ENCODE measurements at places on chromosomes 5 and 9. TPM values are rescaled to one million over a fixed set of nuclear protein-coding genes. Genes with fewer than 3 reads are reported as not detected.

The PRELID2 gene
- 1.0 TPM for total RNA-seq

DNA sequence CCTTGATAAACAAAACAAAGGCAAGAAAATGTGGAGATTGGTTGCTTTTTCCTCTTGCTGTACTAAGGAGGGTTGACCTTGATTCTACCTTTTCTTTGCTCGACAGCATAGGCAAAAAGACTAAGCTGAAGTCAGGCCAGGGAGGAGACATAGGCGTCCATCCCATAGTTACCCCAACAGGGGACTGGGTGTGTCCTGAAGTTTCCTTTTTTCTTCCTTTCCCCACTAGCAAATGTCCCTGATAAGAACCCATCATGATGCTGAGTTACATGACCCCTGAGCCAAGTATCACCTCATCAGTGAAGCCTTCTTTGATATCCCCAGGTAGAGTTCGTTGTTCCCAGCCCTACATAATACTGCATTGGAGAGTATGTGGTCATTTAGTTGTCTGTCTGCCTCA, 9.9 kb upstream of the SHROOM1 start:
- DNase-seq: no peak

The PCDHB14 gene
- total RNA-seq: 0.08 TPM

The ENTPD8 gene
- not detected for total RNA-seq

DNA sequence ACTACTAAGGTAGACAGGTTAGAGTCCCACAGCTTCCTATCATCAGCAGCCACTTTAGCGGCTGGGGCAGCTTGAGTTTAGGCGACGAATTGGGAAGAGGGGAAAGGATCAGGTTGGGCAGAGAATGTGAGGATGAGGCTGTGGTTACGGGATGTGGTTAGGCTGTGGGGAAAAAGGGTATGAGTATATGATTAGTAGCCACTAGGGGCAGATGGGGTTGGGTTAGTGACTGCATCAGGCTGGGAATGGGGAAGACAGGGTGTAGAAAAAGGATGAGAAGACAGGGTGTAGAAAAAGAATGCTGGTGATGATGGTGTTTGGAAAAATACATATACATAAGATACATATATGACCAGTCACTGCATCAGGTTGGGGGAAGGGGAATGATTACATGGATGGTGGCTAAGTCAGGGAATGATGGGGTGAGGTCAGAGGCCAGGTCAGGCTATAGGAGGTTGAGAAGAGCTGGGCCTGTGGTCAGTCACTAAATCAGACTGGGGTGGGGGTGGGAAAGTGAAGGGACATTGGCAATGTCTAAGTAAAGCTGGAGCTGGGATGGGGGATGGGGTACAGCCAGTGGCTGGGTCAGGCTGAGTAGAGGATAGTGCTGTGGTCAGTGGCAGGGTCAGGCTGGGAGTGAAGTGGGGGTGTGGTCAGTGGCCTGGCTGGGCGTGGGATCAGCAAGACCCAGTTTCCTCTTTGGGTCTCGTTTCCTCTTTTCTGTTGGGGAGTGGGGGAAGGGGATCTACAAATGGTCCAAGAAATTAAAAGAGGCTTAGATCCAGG, 2.1 kb downstream of the TLN1 start:
- DNase-seq: no peak

GRCh38 chr5:177357459-177358351, at the start of gene RGS14:
Gene RGS14, plus strand, starts transcription at chr5:177357924. Its CDS starts 101 bp downstream, at chr5:177358025.
- peak; percentile 61 for DNase-seq

DNA sequence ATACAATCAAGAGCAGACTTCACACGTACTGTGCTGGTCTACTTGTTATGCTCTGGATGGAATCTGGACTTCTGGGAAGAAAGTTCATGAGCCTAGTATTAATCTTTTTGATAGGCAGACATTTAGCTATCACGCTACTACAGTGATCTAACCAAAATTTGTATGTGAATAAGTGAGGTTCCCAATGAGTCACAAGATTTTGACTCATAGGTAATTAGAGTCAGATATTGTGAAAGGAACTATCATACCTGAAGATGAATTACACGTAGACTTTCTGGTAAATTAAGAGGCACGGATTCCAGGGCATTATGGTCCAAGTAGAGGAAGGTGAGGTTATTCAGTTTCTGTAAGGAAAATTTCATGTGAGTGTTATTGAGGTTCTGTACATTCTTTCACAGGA, 18.4 kb downstream of the OGN start:
- no peak for DNase-seq
